ENCODE measurements at places on chromosomes 2 and 18.
A peak's percentile ranks its signal among the peaks of the same experiment; 100 is the strongest.

DNA sequence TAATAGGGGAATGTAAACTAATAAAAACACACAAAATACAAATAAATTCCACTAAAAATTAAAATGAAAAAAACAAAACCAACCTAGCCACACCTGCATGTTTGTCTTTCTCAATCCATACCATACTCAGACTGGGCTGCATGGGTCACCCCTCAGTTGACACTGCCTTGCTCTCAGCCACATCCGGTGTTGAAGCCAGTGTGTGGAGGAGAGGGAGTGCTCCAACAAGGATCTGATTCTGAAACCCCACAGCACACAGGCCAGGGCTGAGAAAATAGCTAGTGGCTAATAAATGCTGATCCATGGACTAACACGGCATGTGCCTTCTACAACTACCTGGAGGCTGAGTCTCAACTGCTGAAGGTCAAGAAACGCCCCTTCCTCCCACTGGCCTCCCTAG, 13.7 kb downstream of the RND3 start:
- DNase-seq = no peak

DNA sequence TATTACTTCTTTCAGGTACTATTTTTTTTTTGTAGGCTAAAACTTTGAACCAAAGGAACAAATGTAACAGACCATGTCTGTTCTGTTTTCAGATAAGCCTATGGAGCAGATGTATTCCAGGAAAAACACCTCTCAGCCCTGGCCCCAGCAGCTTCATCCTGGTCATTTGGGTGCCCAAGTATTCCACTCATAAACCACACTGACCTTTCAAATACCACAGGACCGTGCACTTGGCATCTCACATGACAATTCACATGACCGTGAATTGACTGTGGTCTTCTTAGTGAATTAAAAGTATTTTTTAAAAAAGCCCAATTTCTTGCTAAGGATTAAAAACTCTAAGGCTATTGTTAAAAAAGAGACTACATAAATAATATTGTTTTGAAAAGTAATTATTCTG, 50.2 kb downstream of the SMIM21 start:
- DNase-seq = no peak

DNA sequence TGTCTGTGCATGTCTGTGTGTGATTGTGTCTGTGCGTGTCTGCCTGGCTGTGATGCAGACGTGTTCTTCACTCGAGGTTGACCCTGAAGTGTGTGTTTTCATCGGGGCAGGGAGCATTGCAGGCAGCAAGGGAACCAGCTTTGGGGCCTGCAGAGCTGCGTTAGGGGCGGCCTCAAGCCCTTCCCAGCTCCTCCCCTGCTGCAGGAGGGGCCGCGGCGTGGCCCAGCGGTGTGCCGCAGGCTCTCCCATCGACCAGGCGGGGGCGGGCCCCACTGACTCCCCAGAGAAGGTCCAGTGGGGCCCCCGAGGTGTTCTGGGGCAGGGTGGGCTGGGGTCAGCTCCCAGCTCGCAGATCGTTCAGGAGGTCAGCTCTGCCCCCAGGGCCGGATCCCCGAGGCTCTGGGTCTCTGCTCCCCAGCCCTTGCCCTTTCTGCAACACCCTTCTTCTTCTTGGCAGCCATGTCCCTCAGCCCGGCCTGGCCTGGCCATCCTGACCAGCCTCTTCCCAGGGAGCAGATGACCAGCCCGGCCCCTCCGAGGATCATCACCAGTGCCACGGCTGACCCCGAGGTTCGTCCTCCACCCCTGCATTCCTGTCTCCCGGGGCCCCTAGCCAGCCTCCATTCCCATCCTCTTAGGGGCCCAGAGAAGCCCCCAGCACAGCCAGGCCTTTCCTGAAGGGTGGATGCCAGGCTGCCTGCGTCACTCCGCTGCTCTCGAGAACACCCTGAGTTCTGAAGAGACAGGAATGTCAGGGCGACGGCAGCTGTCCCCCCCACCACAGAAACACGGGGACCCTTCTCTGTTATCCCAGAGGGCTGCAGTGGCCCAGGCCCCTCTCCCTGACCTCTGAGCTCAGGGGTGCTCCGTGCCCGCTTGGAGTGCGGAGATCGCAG, 11.1 kb upstream of the KLHL30 start:
- peak; percentile 76 for DNase-seq

DNA sequence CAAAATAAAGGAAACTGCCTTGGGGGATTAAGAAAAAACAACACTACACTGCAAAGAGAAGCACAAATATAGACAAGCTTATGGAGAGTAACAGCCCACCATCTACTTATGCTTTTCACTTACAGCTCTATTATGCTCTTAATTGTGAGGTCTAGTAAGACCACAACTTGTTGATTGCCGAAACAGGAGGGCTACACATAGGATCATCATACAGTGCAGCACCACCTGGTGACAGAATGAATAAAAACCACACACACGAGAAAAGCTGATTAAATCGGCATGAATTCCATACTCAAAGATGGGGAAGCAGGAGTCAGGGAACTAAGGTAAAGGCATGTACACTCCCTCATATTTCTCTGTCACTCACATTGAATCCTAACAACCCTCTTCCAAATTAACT, 259.2 kb downstream of the IKZF2 start:
- peak; percentile 19 for DNase-seq

DNA sequence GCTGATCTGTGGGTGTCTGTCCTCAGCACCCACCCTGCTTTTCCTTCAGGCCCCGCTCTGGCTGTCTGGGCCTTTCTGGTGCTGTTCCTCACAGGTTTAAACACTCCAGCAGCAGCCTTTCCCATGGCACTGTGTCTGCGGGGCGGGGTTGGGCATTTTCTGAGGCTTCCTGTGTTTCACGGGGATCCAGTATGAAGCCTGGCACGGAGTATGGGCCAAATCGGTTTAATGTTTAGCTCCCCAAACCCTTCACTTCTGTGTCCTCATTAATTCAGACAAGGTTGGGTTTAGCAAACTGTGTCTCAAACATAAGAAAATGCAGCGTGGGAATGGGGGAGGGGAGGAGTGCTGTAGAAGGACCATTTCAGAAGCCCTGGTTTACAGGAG, 44.9 kb downstream of the HPCAL1 start:
- DNase-seq = no peak

GRCh38 chr18:59265246-59265973, 7.8 kb downstream of the RAX start:
- DNase-seq = no peak

- DNase-seq = no peak
Measured at GRCh38 chr2:3316456-3317276, 61.0 kb downstream of the EIPR1 start.

GRCh38 chr2:176272870-176273459, 3.7 kb downstream of the MTX2 start:
- DNase-seq = no peak

DNA sequence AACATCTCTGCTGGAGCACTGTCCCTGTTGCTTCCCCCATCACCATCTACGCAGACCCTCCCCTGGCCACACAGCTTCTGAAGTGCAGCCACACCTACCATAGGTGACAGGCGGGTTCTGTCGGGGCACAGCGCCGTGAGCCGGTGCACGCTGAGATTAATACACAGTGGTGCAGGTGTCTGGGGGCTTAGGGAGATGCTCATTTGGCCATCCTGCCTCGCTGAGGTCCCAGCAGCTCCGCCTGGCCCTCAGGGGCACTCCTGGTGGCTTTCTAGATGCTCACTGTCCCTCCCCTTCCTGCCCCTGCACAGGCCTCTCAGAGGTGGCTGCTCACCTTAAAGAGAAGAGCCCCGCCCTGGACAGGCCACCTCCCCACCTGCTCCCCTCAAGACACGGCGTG, 18.9 kb upstream of the RPL31 start:
- no peak for DNase-seq

DNA sequence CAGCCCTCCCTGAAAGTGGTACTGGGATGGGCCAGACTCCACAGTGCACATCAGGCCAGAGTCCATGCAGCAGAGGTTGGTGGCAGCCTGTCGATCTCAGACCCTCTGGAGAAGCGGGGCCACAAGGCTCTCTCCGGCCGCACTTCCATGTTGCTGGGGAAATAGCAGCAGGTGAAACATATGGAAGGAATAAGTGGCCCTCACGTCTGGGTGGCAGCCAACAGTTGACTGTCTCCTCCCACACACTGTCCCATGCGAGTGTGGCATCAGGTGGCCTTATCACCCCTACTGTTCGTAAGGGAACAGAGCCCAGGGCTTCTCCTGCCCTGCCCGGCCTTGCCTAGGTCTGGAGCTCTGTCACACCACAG, 58.1 kb upstream of the FOSL2 start:
- DNase-seq = no peak

DNA sequence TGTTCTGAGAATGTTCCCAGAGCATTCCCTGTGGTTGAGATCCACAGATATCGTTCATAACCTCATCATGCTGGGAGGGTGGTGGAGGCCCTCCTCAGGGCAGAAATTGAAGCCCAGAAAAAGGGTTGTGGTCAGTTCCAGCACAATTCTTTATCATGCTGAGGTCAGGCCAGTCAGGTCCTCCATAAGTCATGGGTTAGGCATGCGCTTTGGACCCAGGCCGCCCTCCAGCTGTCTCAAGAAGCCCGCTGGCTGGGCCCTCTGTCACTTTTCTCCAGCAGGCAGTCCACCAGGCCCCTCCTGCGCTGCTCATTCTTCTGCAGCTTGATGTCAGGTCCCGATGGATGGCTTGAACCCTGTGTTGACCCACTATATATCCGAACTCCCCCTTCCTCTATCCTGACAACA, 151.1 kb upstream of the NT5C1B start:
- DNase-seq = no peak

DNA sequence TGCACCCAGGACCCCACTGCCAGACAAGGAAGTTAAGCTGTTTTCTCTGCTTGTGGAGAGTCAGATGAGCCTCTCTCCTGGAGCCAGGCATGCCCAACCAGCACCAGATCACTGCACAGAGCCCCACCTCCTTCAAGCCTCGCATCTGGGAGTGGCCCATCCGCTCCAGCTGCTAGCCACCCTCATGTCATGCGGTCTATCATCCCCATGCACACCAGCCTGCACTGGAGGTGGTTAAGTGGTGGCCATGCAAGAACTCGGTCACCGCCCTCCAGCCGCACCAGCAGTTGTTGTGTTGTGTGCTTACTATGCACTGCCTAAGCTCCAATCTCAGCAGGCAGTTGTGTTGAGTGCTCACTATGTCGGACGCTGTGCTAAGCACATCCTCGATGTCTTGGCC, 177.9 kb upstream of the SLC14A2 start:
- no peak for DNase-seq

DNA sequence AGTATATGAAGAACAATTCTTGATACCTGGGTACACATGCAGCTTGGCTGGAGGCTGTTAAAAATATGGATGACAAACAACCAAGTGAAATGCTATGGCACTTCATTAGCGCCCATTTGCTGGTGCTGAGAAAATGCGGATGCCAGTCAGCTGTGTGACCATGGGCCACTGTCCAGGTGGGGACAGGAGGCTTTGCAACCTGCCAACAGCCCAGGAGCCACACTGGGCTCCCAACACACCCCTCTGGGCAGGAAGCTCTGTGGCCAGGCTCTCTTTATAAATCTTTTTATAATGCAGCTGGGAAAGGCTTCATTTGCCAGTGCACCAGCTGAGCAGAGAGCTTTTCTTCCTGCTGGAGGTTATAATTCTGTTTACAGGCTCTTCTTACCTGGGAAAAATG, 19.9 kb downstream of the RNF144A start:
- DNase-seq = no peak

GRCh38 chr18:10094655-10095054, 180.8 kb downstream of the VAPA start:
- DNase-seq = no peak

- no peak for DNase-seq
Measured at GRCh38 chr2:192411755-192412154, 217.0 kb upstream of the TMEFF2 start.

DNA sequence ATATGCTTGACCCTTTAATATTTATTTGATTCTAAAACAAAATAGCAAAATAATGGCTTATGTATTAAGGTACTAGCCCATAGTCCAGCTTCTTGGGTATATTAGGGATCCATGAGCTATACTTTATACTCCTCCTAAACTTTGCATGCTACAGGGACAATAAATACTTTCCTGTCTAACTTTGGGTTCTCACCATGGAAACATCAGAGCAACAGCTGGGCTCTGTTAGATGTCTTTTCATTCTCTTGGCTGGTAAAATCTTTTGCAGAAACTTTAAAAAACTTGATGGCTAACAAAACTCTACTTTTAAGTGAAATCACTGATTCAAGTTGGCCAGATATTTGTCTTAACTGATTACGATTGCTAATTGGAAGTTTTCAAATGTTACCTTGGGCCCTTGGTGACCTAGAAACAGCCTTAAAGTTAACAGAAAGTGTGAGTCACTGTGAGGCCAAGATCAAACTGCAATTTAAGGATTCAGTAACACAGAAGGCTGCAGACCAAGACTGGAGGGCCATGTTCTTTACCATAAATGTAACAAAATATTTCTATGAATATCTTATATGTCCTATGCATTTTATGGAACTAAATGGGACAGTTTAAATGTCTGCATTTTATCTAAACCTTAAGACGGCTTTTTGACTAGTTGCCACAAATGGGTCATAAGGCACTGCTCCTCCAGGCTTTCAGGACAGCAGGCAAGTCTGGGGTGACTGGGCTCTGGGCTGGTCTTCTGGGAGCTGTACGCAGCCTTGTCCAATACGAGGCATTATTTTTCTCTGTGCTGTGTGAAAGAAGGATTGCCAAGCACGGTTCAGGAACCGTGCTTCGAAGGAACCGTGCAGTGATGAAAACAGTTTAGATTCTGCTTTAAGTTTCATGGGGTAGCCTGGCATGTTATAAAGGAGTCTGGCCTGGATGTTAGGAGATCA, 188.5 kb downstream of the TPGS2 start:
- no peak for DNase-seq

DNA sequence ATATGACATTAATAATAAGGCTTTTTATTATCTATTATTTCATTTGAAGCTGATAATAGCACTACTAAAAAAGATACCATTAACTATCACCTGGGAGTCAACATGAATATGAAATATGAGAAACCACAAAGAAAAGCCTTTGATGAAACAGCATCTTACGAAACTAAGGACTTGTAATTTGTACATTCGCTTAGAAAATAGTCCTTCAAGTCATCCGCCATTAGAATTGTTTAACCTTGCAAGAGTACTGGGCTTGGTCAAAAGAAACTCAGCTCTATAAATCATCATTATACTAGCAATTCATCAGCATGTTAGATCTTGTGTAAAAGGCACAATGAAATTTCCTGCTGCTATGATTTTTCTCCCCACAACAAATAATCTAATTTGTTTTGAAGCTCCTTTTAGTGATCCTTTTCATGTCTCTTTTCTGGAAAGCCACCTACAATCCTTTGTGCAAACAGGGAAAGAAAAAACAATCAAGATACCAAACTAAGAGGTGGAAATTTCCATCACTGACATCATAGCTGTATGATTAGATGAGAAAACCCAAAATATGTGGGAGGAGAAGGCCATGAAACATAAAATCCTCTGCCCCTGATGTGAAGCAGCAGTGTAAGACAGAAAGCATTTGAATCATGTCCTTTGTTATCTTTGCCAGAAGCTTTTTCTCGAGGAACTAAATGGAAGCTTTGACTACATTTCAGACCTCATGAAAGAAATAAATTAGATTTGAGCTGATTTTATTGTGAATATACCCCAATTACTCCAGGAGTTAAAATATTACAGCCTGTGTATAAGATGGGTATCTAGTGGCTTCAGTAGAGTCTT, 31.2 kb downstream of the SCN9A start:
- peak; percentile 55 for DNase-seq

All from fibroblast of skin of right quadriceps (primary cell).